Activated naive CD4-positive, alpha-beta T cell (primary cell): ENCODE measurements at places on chromosomes 12 and 14.

GRCh38 chr14:59997449-59997848, 77.5 kb downstream of the LRRC9 start:
- no peak for DNase-seq

- no peak for DNase-seq
These were observed 10.6 kb upstream of the GAPDH start for GRCh38 chr12:6523708-6524107.

DNA sequence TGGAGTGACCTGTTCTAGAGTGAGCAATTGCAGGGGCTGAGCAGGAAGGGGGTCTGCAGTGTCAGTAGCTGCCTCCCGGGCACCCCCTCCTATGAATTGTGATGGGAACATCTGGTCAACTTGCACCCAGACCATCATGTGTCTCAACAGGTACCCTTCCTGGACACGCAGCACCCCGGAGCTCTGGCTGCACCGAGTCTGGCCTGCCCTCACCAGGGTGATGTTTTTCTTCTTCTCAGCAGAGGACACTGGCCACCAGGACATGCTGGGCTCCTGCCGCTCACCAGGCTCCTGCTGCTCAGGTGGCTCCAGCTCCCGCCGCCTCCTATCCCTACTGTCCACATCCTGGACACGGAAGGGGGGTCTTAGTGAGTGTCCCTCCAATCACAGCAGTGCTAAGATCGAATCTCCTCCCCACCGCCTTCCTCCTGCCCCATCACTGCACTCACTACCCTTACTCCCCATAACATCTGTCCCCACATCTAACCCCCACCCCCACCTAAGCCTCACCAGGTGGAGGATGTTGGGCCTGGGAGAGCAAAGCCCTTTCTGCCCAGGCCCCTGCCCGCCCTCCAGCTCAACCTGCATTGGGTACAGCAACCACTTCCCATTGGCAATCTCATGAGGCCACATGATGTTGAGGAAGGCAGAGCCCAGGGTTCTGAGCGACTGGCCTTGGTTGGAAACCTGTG, 14.9 kb downstream of the ITGA7 start:
- no peak for DNase-seq

DNA sequence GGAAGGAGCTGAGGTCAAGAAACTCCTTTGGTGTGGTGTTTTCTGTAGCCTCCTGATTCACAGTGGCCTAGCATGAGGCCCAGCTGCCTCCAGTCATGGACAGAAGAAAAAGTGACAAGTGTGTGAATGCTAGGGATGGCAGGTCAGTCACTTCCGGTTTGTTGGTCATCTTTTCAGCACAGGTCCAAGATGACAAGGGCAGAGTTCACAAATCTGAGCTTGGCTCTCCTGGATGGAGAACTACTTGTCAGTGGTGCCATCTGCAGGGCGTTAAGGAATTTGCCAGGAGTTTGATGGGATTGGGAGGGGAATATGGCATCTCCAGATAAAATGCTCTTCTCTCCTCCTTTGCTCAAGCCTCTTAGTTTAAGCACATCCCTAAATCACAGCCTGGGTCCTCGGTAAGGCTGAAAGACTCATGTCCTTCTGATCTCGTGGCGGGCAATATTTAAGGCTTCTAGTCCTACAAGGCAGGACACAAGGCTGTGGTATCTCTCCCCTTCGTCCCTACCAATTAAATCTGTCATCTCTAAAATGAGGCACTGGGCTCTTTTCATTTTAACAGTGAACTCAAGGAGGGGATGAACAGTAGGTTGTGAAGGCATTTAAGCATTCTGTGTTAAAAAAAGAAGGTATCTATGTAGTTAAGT, 10.0 kb downstream of the TUBA1B start:
- DNase-seq, result no peak

- no peak for DNase-seq
These were observed 916.4 kb downstream of the TMTC2 start for GRCh38 chr12:83603106-83603505.

DNA sequence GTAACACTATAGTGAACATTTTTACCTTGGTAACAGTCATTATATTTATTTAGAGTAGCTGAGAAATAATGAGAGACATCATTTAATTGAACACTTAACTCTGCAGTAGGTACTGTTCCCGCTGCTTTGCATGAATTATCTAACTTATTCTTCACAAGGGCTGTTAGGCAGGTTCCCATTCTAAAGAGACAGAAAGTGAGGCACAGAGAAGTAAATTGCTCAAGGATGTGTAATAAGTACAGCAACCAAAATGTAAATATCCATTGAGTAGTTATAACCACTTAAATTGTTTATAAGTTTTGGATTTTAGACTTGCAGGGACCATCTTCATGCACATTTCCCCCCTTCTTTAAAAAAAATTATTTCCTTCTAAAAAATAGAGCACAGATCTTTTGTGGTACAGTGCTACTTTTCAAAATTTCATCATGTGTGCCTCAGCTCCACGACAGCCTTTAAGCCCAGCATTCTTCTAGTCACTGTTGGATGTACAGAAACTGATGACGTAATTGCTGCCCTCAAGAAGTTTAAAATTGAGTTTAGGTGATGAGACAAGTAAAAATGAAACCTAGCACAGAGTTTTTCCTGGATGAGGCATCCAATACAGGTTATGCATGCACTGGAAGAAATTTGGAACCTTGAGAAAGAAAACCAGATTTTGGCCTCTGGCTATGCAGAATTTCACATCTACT, 6.0 kb upstream of the MANSC4 start:
- DNase-seq, result no peak

DNA sequence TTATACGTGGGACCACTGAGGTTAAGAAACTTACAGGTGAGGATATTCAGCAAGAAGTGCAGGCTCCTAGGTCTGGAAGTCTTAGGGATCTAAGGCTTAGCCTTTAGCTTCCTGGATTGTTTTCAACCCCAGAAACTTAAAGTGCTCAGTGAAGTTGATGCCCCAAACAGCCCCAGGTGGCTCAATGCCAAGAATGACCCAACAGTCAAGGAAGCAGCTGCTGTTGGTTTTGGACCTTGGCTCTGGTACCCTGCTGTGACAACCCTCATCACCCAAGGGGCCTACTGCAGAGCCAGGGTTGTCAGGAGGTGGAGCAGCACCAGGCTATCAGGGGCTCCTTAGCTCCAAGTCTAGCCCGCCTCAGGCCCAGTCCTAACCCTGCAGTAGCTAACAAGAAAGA, 36.8 kb downstream of the VDR start:
- no peak for DNase-seq
